ENCODE measurements at places on chromosomes 2 and 18.

- DNase-seq, result no peak
Observed at GRCh38 chr2:238296638-238297457, 8.4 kb upstream of the PER2 start.

DNA sequence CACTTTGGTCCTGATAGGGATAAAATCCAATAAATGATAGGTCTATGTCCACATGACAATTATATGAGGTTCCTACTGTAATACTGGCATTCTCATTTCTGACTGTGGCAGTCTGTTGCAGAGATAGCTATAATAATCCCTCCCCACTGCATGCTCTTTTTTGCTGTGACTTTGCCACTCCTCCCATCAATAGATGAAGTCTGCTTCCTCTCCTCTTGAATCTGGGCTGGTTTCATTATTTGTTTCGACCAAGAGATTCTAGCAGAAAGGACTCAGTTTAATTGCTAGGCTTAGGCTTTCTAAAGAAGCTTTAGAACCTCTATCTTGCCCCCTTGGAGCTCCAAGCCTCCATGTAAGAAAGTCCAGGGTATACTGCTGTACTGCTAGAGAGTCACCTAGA is 23.3 kb upstream of the CREB1 start:
- DNase-seq, result no peak

- DNase-seq, result no peak
Observed at GRCh38 chr18:80252136-80252535, 4.8 kb upstream of the PARD6G start.

- DNase-seq, result no peak
Observed at GRCh38 chr2:186422226-186422625, 63.8 kb upstream of the ZC3H15 start.

GRCh38 chr2:12048550-12048949 is 302.1 kb downstream of the LPIN1 start:
- no peak for DNase-seq

DNA sequence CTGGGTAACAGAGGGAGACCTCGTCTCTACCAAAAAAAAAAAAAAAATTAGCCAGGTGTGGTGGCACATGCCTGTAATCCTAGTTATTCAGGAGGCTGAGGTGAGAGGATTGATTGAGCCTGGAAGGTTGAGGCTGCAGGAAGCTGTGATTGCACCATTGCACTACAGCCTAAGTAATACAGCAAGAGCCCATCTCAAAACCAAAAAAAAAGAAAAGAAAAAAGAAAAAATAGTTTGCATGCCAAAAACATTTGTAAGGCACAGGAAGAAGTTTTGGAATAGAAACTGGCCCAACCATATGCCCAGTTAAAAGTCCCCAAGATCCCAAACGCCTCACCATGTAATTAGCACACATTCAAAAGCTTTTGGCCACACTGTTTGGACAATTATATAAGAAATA is 13.4 kb upstream of the ACOXL start:
- no peak for DNase-seq
